ENCODE measurements at places on chromosomes 5 and 9. TPM values are rescaled to one million over a fixed set of nuclear protein-coding genes. Genes with fewer than 3 reads are reported as not detected.

The SMIM33 gene
- total RNA-seq: not detected

The CKMT2 gene
- total RNA-seq: not detected

The FBLL1 gene
- total RNA-seq: not detected

The QRFP gene
- total RNA-seq: not detected

Data from A549 treated with DMSO at 1 μM for 4 hours (cell line).